ENCODE measurements at places on chromosomes 12 and 14. TPM values are rescaled to one million over a fixed set of nuclear protein-coding genes. Genes with fewer than 3 reads are reported as not detected.

The YBX3 gene
- total RNA-seq, result 179 TPM

DNA sequence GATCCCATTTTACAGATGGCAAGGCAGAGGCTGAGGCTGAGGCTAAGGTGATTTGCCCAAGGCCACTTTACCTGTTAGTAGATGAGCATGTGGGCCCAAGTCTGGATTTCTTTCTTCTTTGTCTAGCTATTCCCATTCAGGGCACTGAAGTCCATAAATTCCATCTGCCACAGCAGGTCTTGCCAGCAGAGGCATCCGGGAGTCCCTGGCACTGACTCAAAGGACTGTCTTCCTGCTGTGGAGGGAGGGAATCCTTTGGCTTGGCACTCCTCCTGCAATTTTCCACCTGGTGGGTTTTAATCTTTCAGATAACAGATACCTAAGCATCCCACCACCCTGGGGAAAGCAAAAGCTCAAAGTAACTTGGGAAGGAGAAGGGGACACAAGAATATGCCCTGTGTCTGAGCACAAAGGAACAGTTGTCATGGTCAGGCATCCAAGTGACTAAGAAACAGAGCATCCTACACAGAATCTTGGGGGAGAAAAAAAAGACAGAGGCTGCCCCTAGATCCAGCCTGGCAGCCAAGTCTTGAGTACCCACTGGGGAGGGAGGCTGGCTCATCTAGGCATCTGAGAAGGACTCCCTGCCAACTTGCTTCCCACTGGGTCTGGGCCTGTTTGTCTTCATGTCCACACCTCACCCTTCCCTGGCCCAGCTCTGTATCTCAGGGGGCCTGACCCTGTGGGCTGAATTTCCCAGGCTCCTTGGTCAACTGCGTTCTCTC, 35.6 kb upstream of the CMKLR1 start:
- DNase-seq, result no peak

DNA sequence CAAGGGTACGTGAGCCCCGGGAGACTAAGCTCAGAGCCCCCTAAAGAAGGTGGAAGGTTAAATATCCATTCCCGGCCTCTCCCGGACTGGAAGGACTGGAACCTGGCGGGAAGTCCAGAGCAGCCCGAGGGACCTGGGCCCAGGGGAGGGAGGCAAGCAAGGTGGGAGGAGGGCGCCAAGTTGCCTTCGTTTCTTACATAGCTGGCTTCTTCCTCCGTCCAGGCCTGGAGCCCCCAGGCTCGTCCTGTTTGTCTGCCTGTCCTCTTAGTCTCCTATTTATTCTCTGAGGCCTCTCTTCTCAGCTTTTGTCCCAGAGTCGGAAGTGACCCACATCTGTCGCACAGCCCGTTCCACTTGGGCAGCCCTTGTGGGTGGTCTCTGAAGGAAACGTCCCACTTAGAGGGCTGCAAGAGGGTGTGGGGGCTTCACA, 745 bp downstream of the PCK2 start:
- peak; percentile 18 for DNase-seq

DNA sequence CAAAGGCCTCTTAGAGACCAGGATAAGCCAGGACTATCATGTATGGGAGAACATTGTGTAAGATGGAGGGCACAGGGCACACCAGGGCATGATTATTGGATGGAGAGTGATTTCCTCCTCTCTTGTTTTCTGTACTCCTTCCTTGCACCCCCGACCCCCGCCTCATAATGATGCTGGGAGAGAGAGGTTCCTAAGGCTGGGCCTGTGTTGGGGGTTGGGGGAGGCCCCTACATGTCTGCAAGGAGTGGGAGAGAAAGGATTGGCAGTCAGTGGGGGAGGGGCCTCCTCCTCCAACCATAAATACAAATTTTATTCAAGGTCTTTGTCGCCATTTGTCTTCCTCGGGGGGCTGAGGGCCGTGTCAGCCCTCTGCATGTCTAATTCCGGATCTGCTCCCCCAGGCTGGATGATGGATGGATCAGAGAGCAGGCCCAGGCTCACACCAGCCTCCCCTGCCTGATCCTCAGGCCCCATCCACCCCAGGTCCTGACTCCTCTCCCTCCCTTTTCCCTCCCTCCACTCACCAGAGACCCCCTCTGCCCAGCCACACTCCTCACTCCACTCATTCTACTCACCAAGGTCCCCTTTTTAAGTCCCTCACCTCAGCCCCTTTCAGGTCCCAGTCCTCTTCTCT, 2.0 kb upstream of the C1QL4 start:
- DNase-seq, result no peak

All from dermis blood vessel endothelial cell (primary cell).